ENCODE measurements at places on chromosomes 16 and 17.

- DNase-seq: no peak
Measured at GRCh38 chr17:51997723-51998122, 160.8 kb downstream of the CA10 start.

DNA sequence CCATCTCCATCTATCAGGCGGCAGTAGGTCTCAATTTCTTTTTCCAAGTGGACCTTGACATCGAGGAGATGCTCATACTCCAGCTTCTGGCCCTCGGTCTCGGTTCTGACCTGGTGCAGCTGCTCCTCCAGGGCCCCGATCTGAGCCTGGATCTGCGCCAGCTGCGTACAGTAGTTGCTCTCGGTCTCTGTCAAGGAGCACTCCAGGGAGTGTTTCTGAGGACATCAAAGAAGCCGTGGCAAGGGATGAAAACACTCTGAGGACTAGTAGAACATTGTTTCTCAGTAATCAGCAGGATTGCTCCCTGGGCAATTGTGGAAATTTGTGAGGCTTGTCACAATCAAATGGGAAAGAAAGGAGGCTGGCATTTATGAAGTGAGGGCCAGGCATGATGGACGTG, 5.9 kb downstream of the KRT28 start:
- no peak for DNase-seq

- no peak for DNase-seq
Measured at GRCh38 chr17:17783825-17784656, 52.7 kb downstream of the SREBF1 start.

- DNase-seq: no peak
Measured at GRCh38 chr17:78947235-78948149, 22.3 kb upstream of the TIMP2 start.

- peak; percentile 52 for DNase-seq
Measured at GRCh38 chr17:28812748-28813377, 29.7 kb downstream of the FAM222B start.

GRCh38 chr16:87968541-87968940, 17.3 kb downstream of the BANP start:
- DNase-seq: no peak

- DNase-seq: no peak
Measured at GRCh38 chr16:29148867-29149272, 164.0 kb downstream of the LAT start.

DNA sequence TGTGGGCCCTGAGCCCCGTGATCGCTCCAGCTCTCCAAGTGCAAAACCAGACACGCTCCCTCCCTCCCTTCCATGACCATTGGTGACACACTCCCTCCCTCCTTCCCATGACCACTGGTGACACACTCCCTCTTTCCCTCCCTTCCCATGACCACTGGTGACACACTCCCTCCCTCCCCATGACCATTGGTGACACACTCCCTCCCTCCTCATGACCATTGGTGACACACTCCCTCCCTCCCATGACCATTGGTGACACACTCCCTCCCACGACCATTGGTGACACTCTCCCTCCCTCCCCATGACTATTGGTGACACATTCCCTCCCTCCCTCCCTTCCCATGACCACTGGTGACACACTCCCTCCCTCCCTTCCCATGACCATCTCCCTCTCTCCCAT, 56.3 kb downstream of the LMF1 start:
- no peak for DNase-seq

- DNase-seq: no peak
Measured at GRCh38 chr17:67509390-67510287, 132.6 kb downstream of the PITPNC1 start.

GRCh38 chr16:69934751-69935150, 16.4 kb upstream of the CLEC18A start:
- no peak for DNase-seq

GRCh38 chr16:54591816-54592246, 305.2 kb upstream of the IRX3 start:
- DNase-seq: no peak

DNA sequence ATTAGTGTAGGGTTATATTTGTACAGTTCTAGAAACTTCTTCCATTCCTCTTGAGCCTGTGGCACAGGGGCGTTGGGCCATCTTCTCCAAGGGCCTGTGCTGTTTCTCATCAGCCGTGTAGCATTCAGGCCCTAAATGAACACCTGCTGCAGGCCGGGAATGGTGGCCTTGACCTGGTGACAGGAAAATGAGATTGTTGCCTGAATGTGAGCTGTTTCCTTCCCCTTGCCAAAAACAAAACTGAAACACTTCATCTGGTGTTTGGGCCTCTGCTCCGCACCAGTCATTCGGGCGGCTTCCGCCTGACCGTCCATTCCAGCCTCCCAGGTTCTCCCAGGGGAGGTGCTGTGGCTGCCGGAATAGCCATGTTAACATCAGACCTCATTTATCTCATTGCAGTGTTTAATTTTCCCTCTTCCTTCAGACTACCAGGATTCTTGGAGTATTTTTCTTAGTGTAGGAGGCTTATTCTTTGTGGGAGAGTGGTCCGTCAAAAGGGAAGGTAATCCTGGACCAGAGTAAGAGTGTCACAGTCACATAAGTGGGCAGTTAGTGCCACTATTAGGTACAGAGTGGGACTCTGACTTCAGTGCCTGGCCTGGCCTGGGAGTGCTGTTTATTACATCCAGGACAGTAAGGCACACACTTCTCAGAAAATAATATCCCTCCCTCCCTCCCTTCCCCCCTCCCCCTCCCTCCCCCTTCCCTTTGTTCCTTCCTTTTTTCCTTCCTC, 61.9 kb downstream of the WWP2 start:
- no peak for DNase-seq

GRCh38 chr17:27840688-27841087, 40.4 kb upstream of the NOS2 start:
- DNase-seq: no peak

Measured in activated naive CD4-positive, alpha-beta T cell (primary cell).